Lung microvascular endothelial cell (primary cell): ENCODE measurements at places on chromosomes 13 and 19. TPM values are rescaled to one million over a fixed set of nuclear protein-coding genes. Genes with fewer than 3 reads are reported as not detected.

- no peak for DNase-seq
These were observed 895.8 kb downstream of the SLITRK6 start for GRCh38 chr13:84903391-84903790.

DNA sequence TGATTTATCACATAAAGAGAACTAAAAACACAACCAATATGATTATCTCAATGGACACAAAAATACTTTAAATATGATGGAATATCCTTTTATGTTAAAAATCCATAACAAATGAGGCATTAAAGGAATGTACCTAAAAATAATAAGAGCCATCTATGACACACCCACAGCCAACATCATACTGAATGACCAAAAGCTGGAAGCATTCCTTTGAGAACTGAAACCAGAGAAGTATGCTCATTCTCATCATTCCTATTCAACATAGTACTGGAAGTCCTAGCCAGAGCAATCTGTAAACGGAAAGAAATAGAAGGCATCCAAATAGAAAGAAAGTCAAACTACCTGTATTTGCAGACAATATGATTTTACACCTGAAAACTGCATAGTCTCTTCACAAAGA, 671.0 kb downstream of the SLITRK1 start:
- no peak for DNase-seq

- no peak for DNase-seq
These were observed 8.6 kb upstream of the SLC7A9 start for GRCh38 chr19:32877977-32878745.

GRCh38 chr19:43688059-43688701, 18.2 kb upstream of the PLAUR start:
- no peak for DNase-seq

DNA sequence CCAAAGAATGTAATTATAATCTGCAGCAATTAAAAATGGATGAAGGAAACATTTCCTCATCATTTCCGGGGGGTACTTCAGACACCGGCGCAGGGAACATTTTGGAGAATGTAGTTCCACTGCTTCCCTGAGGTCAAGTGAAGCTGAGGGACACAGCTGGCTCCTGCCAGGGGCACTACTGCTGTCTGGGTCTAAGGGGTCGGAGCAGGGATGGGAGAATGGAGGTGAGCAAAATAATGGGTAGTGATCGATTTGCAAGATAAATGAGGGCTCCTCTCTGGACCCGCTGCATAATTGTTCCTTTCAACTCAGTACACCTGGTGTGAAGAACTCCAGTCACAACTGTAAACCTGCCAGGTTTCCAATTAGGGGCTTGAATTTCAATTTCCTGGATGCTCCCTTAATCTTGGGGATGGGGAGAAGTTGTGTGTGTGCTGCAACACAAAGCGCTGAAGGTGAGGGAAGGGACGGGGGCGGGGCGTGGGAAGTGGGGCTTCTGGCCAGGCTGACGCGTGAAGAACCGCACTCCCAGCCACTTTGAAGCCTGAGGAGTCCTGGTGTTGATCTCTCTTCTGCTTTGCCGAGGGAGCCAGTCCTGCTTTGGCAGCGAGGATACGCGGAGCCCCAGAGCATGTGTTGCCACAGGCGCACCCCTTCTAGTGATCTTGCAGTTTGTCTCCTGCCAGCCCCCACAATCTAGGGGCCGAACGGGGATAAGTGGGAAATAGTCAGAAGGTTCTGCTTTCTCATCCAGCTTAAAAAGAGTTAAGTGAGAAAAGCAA, 57.9 kb upstream of the PCDH8 start:
- no peak for DNase-seq

DNA sequence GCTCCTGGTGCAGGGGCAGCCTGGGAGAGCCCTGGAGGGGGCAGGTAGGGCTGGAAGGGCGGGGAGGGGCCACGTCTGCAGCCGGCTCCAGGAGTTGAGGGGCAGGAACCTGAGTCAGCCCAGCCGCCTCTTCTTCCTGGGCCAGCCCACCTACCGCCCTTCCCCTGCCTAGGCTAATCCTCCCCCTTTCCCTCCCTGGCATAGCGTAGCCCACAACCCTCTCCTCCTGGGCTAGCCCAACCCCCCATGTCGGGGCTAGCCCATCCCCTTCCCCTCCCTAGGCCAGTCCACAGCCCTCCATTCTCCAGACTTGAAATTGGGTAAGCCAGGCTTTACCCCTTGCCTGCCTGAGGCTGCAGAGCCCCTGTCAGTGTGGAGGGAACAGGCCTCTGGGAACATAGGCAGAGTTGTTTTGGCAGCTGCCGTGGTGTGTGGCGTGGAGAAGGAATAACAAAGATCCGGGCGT, 20.6 kb upstream of the WDR18 start:
- no peak for DNase-seq

GRCh38 chr13:31638577-31638976, 100.7 kb upstream of the RXFP2 start:
- DNase-seq: peak; percentile 63

DNA sequence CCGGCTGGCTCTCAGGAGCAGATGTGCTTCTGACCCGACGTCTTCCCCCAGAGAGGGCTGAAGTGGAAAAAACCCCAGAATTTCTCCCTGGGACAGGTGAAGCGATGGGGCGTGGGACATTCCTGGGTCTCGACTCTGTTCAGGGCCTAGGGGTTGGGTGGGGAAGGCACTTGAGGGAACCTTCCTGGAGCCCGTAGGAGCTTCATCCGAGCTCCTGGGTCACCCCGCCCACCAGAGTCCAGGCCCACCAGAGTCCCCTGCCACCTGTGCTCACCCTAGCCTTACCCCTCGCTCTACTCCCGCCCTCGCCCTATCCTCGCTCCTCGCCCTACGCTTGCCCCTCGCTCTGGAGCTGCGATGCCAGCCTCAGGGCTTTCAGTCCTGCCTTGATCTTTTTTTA, 23.2 kb downstream of the EPN1 start:
- DNase-seq: no peak

GRCh38 chr13:32391101-32391619, 36.8 kb downstream of the N4BP2L1 start:
- no peak for DNase-seq

DNA sequence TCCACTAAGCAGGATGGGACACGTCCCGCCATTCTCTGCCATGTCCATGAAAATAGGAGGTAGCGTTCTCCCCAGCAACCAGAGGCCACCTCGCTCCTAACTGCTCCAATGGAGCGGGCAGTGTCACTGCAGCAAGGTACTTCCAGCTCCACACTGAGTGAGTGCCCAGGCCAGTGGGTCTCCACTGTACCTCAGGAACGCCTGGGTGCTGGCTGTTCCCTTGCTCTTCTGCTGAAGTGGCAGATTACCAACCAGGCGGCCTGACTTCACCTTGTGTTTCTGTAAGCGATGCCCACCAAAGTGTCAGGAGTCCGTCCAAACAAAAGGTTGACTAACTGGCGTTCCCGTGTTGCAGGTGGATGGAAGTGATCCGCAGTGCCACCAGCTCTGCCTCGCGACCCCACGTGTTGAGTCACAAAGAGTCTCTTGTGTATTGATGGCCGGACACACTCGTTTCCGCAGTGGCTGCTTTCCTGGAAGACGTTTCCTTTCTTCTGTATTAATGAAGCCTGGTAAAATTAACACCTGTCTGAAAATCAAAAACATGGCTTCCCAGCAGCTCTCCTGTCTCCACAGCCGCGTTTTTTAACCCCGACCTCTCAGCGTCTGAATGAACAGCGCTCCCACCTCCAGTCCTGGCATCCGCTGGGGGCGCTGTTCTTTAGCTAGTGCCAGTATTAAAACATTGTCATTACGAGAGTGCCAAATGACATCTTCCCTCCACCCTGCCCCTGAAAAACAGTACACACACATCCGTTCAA, 128.8 kb downstream of the STK24 start:
- DNase-seq: peak; percentile 79

DNA sequence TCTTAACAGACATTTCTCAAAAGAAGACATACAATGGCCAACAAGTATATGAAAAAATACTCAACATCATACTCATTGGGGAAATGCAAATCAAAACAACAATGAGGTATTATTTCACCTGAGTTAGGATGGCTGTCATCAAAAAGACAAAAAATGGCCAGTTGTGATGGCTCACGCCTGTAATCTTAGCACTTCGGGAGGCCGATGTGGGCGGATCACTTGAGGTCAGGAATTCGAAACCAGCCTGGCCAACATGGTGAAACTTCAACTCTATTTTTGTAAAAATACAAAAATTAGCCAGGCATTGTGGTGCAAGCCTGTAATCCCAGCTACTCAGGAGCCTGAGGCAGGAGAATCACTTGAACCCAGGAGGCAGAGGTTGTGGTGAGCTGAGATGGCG, 22.0 kb downstream of the CEACAM16 start:
- no peak for DNase-seq

GRCh38 chr13:94390881-94391280, 88.6 kb downstream of the DCT start:
- DNase-seq: no peak

GRCh38 chr19:17948514-17948900, 15.7 kb downstream of the CCDC124 start:
- no peak for DNase-seq

DNA sequence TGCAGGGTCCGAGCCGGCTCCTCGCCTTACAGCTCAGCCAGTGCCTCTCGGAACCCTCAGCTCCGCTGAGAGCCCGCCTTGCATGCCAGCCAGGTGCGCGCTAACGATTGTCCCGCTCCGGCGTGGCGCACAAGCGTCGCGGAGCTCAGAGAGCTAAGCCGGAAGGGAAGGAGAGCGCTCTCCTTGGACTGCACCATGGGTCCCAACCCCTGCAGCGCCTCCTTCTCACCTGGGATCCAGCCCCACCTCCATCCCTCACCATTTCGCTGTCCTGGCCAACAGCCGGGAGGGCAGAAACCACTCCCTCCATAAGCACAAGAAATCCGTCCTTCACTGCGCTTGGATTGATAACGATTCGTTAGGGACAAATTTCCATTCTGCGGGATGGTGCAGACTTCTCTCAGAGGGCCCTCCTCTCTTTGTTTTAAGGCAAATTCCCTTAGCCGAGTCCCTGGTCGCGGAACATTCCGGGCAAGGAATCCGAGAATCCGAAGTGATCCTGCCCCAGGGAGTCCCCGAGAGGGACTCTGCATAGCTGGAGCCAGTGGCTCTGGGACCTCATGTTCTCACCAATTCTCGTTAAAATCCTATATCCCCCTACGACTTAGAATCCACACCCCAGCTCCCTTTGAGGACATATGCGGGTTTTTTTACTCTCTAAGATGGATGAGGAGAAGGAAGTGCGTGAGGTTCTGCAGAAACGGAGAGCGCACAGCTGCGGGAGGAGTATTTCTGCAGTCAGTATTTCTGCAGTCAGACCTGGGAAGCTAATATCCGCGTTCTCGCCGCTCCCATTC, 2.8 kb downstream of the GSX1 start:
- no peak for DNase-seq

DNA sequence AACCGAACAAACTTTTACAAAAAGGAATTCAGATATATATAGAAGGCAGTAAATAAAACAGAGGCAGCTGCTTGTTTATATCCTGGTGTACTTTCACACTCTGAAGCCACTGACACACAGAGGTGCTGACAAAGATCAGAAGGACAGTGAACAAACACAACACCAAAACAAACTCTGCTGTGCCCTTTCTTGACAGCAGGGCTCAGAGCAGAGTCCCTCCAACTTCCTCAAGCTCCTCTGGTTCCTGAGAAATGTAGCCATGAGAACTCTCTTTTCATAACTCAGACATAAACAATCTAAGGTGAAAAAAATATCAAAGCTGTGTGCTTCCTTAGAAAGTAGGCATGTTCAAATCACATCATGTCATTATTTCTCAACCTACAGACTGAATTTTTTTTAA, 1052.8 kb upstream of the SPRY2 start:
- DNase-seq: no peak

GRCh38 chr19:15159251-15159650, 41.5 kb downstream of the NOTCH3 start:
- no peak for DNase-seq

GRCh38 chr13:72648513-72649065, 78.8 kb downstream of the MZT1 start:
- no peak for DNase-seq

DNA sequence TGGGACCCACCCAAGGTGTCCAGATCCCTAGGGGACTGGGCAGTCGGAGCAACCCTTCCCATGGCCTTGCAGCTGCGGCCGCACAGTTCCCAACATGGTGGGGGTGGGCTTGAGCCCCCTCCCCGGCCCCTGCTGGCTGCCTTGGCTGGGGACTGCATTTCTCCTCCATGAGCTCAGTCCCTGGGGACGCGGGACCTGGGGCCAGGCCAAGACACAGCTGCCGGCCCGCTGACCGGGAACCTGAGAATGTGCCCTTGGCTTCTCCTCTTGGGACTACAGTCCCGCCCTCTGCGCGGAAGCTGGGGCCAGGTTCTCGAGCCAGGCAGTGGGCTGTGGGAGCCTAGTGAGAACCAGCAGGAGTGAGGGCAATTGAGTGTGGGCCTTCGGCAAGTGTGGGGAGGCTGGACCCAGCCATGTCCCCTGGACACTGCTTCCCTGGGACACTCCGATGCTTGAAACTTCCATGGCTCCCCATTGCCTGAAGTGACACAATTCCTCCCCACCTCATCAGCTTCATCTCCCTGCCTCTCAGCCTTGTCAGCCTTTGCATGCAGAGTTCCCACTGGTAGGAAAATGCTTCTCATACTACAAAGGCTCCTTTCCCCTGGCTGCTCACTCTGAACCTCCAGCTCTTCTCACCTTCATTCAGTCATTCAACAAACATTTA, 13.1 kb upstream of the NOTCH3 start:
- DNase-seq: no peak

DNA sequence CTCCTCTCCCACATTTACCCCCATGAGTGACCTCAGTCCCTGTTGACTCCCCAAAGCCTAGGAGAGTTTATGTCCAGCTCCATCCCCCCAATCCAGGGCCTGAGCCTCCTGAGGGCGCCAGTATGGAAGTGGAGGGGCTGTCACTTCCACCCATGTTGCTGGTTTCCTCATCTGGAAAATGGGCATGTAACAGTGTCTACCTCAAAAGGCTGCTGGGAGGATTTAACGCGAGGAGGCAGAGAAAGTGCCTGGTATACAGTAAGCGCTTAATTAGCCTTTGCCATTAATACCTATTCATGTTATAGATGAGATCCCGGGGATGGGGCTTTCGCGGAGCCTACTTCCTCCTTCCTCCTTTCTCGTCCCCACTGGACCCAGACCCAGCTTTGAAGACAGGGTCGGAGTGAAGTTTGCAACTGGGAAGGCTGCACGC, 476 bp downstream of the TYK2 start:
- DNase-seq: no peak

GRCh38 chr13:23810685-23811240, 78.4 kb downstream of the MIPEP start:
- no peak for DNase-seq

- DNase-seq: no peak
These were observed 367.6 kb upstream of the PRR20A start for GRCh38 chr13:56773148-56773547.

- no peak for DNase-seq
These were observed 1.7 kb upstream of the SMAD9 start for GRCh38 chr13:36921631-36922301.

GRCh38 chr19:55658846-55659459, 4.1 kb downstream of the U2AF2 start:
- DNase-seq: no peak

- DNase-seq: no peak
These were observed 321.8 kb upstream of the NBEA start for GRCh38 chr13:34620074-34620850.

- DNase-seq: no peak
These were observed 96.6 kb downstream of the COL4A2 start for GRCh38 chr13:110403721-110404120.

Gene GAPDHS
- total RNA-seq: not detected in 2 replicates

Gene PLK5
- not detected in 2 replicates for total RNA-seq

Gene CEACAM7
- 0.44 and 0.60 TPM in 2 replicates for total RNA-seq

Gene KLK11
- total RNA-seq: not detected in 2 replicates

Gene ICAM5
- total RNA-seq: under 0.01 TPM in 1 of 2 replicates, not detected in the other

Gene RASGRP4
- not detected in 2 replicates for total RNA-seq

Gene BCL3
- total RNA-seq: 0.99 and 2.0 TPM in 2 replicates

Gene CLC
- total RNA-seq: not detected in 2 replicates

Gene FCER2
- not detected in 2 replicates for total RNA-seq

Gene CLDND2
- total RNA-seq: not detected in 2 replicates

Gene FBXO17
- total RNA-seq: 17.0 and 20.0 TPM in 2 replicates
